ENCODE measurements at places on chromosomes 1 and 21.

GRCh38 chr1:44919400-44919799, 67.0 kb downstream of the EIF2B3 start:
- no peak for DNase-seq

DNA sequence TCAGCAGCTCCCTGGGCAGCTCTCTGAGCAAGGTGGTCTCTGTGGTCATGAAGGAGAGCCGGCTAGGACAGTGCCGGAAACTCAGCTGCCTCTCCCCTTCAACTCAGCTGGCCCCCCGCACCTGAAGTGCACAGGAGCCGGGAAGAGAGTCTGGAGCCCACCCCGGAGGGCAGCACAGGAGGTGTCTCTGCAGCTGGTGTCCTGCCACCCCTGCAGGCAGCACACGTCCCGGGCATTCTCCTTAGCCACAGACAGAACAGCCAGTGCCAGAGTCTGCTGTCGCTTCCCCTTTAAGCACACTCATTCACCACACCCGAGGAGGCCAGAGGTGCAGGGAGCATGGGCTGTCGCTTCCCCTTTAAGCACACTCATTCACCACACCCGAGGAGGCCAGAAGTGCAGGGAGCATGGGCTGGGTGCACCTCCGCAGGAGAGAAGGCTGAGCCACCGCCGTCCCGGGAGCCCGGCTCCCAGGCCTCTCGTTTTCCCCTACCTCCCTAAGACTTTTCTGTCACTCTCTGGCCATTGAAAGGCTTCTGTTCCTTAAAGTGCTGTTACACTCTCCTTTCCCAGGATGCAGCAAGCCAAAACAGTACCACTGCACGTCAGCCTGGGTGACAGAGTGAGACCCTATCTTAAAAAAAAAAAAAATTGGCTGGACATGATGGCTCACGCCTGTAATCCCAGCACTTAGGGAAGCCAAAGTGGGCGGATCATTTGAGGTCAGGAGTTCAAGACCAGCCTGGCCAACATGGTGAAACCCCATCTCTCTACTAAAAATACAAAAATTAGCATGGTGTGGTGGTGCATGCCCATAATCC, 16.9 kb upstream of the SAMD11 start:
- DNase-seq: no peak

- no peak for DNase-seq
These were observed 97.0 kb upstream of the C1orf174 start for GRCh38 chr1:3996846-3997705.

DNA sequence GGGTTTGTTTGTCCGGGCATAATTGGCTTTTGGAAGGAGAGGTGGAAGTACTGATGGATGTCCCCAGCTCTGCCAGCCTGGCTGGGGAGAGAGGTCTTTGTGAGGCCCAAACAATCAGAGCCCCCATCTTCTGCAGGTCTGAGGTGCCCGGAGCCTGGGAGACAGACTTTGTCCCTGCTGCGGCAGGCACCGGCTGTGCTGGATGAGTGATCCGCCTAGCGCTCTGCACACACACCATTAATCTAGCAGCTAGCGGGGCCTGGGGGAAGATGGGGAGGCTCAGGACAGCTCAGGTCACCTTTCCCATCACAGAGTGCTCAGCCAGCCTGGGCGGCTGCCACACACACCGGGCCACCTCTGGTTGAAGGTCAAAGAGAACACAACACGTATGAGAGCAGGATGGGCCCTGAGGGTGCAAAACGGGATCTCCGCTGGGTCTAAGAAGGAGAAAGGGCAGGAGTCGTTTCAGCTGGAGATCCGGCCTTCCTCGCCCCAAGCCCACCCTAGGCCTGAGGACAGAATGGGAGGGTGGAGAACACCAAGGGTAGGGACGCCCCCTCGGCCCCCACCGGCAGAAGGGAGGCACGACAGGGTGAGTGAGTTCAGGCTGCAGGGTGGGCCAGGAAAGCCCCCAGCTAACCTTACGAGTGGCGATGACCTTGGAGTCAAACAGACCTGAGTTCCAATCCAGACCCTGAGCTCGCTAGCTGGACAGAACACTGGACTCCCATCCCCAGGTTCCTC, 341.8 kb downstream of the NPHP4 start:
- no peak for DNase-seq

DNA sequence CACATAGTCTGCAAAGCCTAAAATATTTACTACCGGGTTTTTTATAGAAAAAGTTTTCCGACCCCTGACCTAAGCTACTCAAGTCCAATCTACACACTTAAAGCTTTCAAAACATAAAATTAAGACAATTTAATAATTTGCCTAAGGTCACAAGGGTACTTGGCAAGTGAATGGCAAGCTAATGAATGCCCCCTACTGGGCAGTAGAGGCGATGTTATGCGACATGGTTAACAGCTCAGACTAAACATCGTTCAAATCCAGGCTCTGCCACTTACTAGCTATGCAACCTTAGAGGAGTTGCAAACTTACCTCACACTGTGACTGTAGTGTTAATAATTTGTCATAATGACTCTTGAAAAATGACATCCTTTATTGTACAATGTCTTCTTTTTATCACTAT, 317.2 kb upstream of the NFIA start:
- no peak for DNase-seq

GRCh38 chr1:118204648-118205047, 19.6 kb upstream of the SPAG17 start:
- no peak for DNase-seq
